ENCODE measurements at places on chromosomes 2 and 18. TPM values are rescaled to one million over a fixed set of nuclear protein-coding genes. Genes with fewer than 3 reads are reported as not detected.

NYAP2 gene
- not detected for total RNA-seq

C2orf78 gene
- not detected for total RNA-seq

SESTD1 gene
- 66.7 TPM for total RNA-seq

CXCR2 gene
- 0.33 TPM for total RNA-seq

MAP2 gene
- 4.9 TPM for total RNA-seq

PID1 gene
- total RNA-seq = 13.0 TPM

REG1B gene
- not detected for total RNA-seq

SCN9A gene
- 1.0 TPM for total RNA-seq

CKAP2L gene
- total RNA-seq = not detected

HOXD13 gene
- total RNA-seq = not detected

FASTKD1 gene
- total RNA-seq = 60.6 TPM

GRCh38 chr18:9804517-9805104, 81.2 kb upstream of the TXNDC2 start:
- no peak for DNase-seq

GRCh38 chr18:13032173-13032572, 41.0 kb downstream of the CEP192 start:
- DNase-seq = no peak

GRCh38 chr2:76194031-76194775, 483.5 kb upstream of the GCFC2 start:
- DNase-seq = no peak

DNA sequence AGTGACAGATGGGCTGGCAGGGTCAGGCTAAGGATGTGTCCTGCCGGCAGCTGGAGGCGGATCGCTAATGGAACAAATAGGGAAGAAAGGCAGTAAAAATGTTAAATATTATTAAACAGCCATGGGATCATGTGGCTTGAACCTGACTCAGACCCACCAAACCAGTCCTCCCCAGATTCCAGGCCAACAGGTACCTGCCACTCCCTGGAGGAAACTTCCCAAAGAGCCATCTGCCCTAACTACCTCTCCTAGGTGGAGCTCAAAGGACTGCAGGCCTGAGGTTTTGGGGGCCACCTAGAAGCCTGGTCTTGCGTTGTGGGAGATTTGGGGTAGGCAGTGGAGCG, 34.3 kb downstream of the CIB4 start:
- DNase-seq = no peak

- no peak for DNase-seq
These were observed 85.3 kb downstream of the CYP26B1 start for GRCh38 chr2:72062336-72062735.

DNA sequence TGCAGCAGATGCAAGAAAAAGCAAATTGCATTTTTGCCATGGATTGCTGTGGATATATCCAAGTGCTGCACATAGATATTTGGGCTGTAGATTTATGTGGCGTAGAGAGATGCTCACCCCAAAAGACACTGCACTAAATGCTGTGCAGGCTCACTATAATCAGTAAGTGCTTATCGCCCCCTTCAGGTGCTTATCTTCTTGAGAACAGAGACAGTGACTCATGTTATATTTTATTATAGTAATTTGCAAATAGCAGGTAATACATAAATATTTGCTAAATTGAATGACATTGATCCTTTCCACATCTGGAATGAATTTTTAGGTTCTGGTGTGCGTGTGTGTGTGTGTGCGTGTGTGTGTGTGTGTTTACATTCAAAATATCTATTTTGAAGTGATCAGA, 36.8 kb upstream of the PLEKHM3 start:
- DNase-seq = no peak

GRCh38 chr2:182477774-182478173, 50.9 kb upstream of the PDE1A start:
- no peak for DNase-seq

- no peak for DNase-seq
These were observed 140.4 kb upstream of the ALPP start for GRCh38 chr2:232238108-232238507.

DNA sequence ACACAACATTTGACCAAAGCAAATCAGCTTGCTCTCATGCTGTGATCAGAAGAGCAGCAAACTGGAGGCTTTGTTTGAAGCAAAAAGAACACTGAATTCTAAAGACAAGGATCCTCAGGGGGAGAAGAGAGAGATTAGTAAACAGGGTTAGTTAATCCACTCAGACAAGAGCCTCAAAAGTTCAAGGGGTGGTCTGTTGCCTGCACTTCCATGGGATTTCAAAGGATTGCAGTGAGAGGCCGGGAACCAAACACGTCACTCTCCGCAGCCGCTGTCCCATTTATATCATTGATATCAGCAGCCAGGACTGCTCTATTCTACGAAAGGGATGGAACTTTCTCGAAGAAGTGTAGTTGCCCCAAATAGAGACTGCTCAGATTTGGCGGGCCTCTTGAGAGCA, 97.8 kb upstream of the SP3 start:
- DNase-seq = peak; percentile 70

DNA sequence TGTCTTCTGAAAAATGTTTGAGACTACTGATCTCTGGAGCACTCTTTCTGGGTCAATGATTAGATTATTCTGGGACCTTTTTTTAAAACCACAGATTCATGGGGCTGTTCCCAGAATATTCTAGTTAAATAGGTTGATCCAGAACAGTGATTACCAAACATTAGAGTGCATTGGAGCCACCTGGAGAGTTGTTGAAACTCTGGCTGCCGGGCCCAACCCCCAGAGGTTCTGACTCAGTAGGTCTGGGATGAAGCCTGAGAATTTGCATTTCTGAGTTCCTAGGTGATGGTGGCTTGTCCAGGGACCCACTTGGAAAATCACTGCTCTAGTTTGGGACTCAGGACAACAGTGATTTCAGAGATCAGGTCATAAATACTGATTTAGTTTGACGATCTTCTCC, 197.3 kb downstream of the PTPRM start:
- DNase-seq = no peak

- no peak for DNase-seq
These were observed 158.5 kb downstream of the FTCDNL1 start for GRCh38 chr2:199692489-199692888.

GRCh38 chr2:161165266-161165665, 5.0 kb downstream of the TANK start:
- no peak for DNase-seq

DNA sequence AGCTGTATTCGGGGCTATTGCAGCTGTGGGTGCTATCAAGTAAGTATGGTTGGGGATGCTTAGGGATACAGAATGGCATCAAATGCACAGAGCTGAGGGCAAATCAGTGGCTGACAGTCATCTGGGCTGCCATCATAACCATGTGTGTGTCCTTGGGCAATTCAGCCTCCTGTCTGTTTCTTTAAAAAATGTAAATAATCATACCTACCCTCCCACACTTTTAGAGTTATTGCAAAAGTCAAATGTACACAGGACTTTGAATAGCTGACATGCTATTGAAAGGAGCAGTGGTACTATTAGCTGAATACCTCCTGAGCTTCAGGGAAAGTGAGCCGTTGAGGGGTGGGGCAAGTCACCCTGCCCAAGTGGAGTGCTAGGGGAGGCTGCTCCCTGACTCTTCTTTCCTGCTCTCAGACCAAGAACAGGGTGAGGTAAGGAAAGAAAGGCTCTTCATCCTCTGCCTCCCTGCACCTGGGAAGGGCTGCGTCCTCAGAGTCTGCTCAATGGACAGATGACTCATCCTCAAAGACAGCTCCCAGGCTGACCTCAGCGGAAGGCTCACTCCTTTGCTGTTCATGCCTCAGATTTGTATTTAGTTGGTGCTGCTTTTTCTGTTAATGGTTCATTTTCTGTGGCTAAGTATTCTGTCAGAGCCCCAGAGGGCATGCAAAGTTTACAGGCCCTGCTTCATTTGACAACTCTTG, 54.9 kb upstream of the BZW1 start:
- DNase-seq = no peak

DNA sequence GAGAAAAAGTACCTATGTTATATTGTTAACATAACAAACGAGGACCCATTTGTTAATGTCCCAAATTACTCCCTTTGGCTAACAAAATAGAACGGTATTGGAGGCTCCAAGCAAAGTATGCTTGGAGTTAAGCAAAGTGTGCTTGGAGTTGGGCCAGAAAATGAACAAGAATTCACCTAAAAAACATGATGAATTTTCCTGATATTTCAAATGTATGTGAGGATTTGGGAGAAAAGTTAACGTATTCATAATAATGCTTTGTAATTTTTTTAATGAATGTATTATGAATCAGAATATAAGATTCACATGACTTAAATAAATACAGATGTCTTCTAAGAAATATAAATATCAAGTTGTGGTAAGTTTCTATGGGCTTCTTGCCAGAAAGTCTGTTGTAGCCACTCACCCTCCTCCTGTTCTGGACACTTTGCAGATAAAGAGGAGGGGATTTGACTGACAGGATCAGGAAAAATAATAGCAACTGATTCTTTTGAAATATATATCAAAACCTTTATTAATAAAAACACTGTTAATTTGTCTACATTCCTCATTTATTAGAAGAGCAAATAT, 423.7 kb upstream of the MMADHC start:
- no peak for DNase-seq

GRCh38 chr2:24084386-24085199, at the start of gene TP53I3:
TP53I3 (minus strand) TSS chr2:24084834; CDS start chr2:24084326, 508 bp downstream.
- DNase-seq = peak; percentile 96

Measured in right cardiac atrium (tissue), 5 donors.